ENCODE measurements at places on chromosomes 1 and 21. TPM values are rescaled to one million over a fixed set of nuclear protein-coding genes. Genes with fewer than 3 reads are reported as not detected.

The MFAP2 gene
- total RNA-seq: 1.8 TPM

The KANK4 gene
- not detected for total RNA-seq

The NLRP3 gene
- total RNA-seq: 0.55 TPM

The OR2T29 gene
- total RNA-seq: not detected

The PDC gene
- not detected for total RNA-seq

DNA sequence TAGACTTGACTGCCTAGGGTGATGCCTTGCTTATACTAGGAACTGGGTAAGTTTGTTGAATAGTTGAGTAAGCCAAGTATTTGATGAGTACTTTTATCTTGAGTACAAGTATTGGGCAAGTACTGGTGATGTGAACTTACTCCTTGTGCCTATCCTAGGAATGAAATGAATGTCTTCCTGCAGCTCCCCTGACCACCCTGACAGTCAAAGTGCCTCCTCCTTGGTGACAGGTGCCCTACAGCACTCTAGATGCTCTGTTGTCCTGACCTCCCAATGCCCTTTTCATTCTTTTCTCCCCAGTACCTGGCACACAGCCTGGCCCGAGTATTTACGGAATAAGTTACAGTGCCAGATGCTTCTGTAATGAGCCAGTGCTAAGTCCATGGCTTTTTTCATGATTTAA lies 25.5 kb downstream of the PCSK9 start:
- DNase-seq: no peak
- H3K4me3 ChIP-seq: no peak overlapping the region
- peaks cover 16% of the 10 kb centered on the region for H3K36me3 ChIP-seq
- H3K4me1 ChIP-seq: peaks cover 36% of the 10 kb centered on the region

GRCh38 chr1:1359308-1359663 lies 931 bp upstream of the MXRA8 start:
- no peak for DNase-seq
- H3K27me3 ChIP-seq: peaks cover 29% of the 10 kb centered on the region
- H3K36me3 ChIP-seq: no peaks in the 10 kb centered on the region
- peak overlapping the region; percentile 80 for H3K27ac ChIP-seq
- H3K4me1 ChIP-seq: peaks cover 37% of the 10 kb centered on the region

DNA sequence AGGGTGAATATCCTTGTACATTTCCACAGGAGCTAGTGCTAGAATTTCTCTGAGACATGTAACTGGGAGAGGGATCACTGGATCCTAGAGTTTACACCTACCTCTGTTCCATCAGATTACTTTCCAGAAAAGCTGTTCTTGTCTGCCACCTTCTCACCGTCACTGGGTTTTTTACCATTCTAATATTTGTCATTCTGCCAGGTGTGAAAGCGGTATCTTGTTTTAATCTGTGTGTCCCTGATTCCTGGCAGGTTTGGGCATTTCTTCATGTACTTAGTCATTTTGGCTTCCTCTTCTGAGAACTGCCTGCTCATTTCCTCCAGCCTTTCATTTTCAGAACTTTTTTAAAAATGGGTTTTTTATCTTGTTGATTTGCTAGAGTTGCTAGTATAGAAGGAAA lies 5.1 kb downstream of the PMF1 start:
- no peaks in the 10 kb centered on the region for H3K27me3 ChIP-seq
- no peak overlapping the region for H3K4me3 ChIP-seq
- DNase-seq: no peak
- peaks cover 19% of the 10 kb centered on the region for H3K4me1 ChIP-seq
- H3K27ac ChIP-seq: peak overlapping the region; percentile 66

DNA sequence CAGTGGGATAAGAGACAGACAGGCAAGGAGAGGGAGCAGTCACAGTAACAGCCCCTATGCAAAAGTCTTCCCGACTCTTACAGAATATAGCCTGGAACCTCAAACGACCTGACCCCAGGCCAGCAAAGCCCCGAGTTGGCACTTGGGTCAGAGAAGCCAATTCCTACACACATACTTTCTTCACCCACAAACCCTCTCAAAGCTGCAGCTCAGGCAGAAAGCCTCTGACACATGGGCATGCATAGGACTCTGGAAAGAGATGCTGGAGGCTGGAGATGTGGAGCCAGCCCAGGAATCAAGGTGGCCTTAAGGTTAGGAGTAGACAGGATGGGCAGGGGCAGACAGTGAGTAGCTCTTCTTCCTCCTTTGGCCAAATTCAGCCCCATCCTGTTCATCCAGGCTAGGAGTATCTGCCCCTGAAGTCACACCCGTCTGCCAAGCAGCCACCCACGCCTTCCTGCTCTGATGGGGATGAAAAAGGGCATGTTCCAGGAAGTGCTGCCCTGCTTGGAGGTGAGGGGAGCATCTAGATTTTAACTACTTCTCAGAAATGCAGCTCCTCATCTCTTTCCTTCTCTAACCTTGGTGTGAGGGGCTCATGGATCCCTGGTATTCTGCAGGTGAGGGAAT lies 7.8 kb downstream of the SLC41A1 start:
- peaks cover 71% of the 10 kb centered on the region for H3K4me1 ChIP-seq
- no peak overlapping the region for H3K4me3 ChIP-seq
- no peak overlapping the region for H3K27ac ChIP-seq
- DNase-seq: no peak
- H3K27me3 ChIP-seq: no peaks in the 10 kb centered on the region

- no peaks in the 10 kb centered on the region for H3K36me3 ChIP-seq
- H3K27ac ChIP-seq: no peak overlapping the region
- no peak for DNase-seq
- H3K27me3 ChIP-seq: no peaks in the 10 kb centered on the region
- no peak overlapping the region for H3K4me3 ChIP-seq
Measured at GRCh38 chr1:7474786-7475502, 296.2 kb upstream of the VAMP3 start.

- H3K27me3 ChIP-seq: no peaks in the 10 kb centered on the region
- DNase-seq: peak; percentile 46
- no peaks in the 10 kb centered on the region for H3K36me3 ChIP-seq
Measured at GRCh38 chr1:19437891-19438294, 47.4 kb downstream of the CAPZB start.

DNA sequence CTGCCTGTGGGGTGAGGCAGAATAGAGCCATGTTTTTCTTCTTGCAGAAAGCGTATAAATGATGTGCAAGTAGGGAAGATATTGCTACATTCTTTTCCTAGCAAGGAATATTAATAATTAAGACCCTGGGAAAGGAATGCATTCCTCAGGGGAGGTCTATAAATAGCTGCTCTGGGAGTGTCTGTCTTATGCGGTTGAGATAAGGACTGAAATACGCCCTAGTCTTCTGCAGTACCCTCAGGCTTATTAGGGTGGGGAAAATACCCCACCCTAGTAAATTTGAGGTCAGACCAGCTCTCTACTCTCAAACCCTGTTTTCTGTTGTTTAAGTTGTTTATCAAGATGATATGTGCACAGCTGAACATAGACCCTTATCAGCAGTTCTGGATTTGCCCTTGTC lies 155.9 kb upstream of the HMCN1 start:
- no peak overlapping the region for H3K4me3 ChIP-seq
- H3K4me1 ChIP-seq: no peaks in the 10 kb centered on the region
- no peak for DNase-seq
- H3K36me3 ChIP-seq: no peaks in the 10 kb centered on the region

DNA sequence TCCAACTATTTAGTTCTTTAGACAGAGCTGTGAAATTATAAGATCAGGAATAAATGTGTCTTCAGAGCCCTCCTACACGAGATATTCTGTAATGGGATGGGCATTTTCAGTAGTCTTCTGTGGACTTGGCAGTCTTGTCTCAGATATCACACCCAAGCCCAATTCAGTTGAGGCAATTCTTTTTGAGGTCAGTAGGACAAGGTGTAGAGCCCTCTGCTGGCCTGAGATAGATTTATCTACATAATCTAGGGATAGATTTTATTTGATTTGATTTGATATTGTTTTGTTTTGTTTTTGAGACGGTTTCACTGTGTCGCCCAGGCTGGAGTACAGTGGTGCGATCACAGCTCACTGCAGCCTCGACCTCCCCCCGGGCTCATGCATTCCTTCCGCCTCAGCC lies 77.5 kb downstream of the FMN2 start:
- H3K4me1 ChIP-seq: no peaks in the 10 kb centered on the region
- no peak overlapping the region for H3K4me3 ChIP-seq
- no peak overlapping the region for H3K27ac ChIP-seq
- no peaks in the 10 kb centered on the region for H3K27me3 ChIP-seq
- H3K36me3 ChIP-seq: no peaks in the 10 kb centered on the region

DNA sequence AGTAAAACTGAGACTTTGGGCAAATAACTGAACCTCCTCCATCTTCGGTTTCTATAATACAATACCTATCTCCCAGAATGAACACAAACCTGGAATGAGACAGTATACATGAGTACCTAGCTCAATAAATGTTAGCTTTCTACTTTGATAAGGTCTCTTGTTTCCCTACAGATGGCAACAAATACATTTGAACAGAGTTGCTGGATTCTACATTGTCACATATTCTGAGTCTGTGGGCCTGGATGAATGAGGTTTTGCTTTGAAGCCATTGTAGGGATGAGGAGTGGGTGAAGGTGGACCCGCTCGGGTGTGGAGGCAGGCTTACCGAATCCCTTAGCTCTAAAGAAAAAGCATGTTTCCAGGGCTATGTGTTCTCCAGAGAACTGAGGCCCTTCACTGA lies 13.9 kb upstream of the FYB2 start:
- H3K36me3 ChIP-seq: no peaks in the 10 kb centered on the region
- DNase-seq: no peak
- no peak overlapping the region for H3K27ac ChIP-seq
- H3K4me3 ChIP-seq: no peak overlapping the region

DNA sequence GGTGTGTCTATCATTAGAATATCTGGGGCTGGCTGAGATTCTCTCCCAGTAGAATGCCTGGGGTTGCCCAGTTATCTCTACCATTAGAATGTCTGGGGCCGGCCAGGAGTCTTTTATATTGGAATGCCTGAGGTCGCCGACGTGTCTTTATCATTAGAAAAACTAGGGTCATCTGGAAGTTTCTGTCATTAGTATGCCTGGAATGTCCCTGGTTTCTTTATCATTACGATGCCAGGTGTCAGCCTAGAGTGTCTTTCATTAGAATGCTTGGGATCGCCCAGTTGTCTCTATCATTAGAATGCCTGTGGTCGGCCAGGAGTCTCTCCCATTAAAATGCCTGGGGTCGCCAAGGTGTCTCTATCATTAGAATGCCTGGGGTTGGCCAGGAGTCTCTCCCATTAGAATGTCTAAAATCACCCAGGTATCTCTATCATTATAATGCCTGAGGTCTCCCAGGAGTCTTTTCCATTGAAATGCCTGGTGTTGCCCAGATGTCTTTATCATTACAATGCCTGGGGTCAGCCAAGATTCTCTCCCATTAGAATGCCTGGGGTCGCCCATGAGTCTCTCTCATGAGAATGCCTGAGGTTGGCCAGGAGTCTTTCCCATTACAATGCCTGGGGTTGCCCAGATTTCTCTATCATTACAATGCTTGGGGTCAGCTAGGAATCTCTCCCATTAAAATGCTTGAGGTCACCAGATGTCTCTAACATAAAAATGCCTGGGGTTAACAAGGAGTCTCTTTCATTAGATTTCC lies 53.2 kb downstream of the RNF187 start:
- H3K27ac ChIP-seq: no peak overlapping the region
- no peak overlapping the region for H3K4me3 ChIP-seq
- DNase-seq: no peak

- H3K27me3 ChIP-seq: no peaks in the 10 kb centered on the region
- no peak overlapping the region for H3K4me3 ChIP-seq
- DNase-seq: no peak
- H3K4me1 ChIP-seq: no peaks in the 10 kb centered on the region
Measured at GRCh38 chr1:221376286-221376685, 365.6 kb downstream of the DUSP10 start.

DNA sequence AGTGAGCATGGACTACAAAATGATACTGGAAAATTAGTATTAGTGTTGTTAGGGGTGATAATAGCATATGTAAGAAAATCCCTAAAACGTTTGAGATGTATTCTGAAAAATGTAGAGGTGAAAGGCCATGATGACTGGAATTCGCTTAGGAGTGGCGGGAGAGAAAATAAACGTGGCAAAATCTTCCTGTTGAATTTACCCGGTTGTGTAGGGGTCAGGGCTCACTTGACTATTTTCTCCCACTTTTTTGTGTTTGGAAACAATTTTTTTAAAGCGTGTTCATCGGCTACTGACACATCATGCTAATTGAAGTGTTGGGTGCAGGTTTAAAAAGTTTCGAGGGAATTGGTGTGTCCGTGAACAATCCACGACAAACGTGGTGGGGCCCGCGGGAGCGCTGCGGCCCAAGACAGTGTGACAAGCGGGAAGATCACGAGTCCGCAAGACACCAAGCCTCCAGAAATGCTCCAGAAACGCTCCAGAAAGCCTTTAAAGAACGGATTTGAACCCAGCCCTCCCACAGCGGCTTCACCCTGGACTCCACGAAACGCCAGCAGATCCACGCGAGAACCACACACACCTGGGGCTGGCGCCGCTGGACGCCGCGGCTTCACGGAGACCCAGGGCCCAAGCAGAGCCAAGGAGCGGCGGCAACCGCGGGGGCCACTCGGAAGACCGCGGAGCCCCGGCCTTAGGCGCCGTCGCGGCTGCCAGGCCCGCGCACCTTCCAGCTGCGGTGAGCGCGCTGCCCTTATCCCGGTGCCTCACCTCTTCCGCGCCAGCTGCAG lies 573 bp downstream of the PSMG1 start:
- peak overlapping the region; percentile 97 for H3K27ac ChIP-seq
- peaks cover 18% of the 10 kb centered on the region for H3K36me3 ChIP-seq
- no peak for DNase-seq
- H3K4me1 ChIP-seq: peaks cover 7% of the 10 kb centered on the region

- no peaks in the 10 kb centered on the region for H3K27me3 ChIP-seq
- H3K36me3 ChIP-seq: no peaks in the 10 kb centered on the region
- H3K27ac ChIP-seq: no peak overlapping the region
- no peak overlapping the region for H3K4me3 ChIP-seq
- no peak for DNase-seq
- H3K4me1 ChIP-seq: no peaks in the 10 kb centered on the region
Measured at GRCh38 chr1:43573066-43573800, 42.5 kb downstream of the PTPRF start.

DNA sequence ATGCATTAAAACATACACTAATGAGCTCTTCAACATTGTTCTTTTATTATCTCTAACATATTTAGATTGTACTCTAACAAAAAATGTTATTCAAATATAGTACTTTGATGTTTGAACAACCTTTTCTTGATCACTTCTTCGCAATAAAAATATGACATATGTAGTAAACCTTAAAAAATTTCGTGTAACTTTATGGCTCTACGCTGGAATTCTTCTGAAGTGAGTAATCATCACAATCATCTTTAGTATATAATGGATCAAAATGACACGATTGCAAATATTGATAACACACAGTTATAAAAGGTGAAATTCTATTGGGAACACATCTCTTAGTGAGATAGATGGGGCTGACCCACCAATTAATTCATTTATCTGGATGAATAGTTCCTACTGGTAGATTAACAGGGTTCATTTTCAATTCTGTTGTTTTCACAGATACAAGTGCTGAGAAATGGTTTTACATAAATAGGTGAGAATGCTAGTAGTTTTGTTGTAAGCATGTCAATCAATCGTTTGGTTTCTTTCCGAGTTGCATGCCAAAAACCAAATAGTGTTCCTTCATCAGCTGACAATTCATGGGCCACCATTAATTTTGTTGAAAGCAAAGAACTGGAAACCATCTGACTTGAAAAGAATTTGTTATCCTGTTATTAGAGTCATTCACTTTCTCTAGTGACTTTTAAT lies 1.5 kb upstream of the ZMPSTE24 start:
- H3K36me3 ChIP-seq: no peaks in the 10 kb centered on the region
- DNase-seq: no peak
- H3K4me3 ChIP-seq: peak overlapping the region; percentile 91
- H3K27me3 ChIP-seq: no peaks in the 10 kb centered on the region
- peaks cover 35% of the 10 kb centered on the region for H3K4me1 ChIP-seq
- peak overlapping the region; percentile 83 for H3K27ac ChIP-seq

GRCh38 chr1:8344893-8345507 lies 27.1 kb downstream of the SLC45A1 start:
- DNase-seq: no peak
- H3K4me1 ChIP-seq: peaks cover 28% of the 10 kb centered on the region
- H3K27ac ChIP-seq: no peak overlapping the region
- H3K27me3 ChIP-seq: no peaks in the 10 kb centered on the region
